B cell (primary cell): ENCODE measurements at places on chromosomes 1 and 21. TPM values are rescaled to one million over a fixed set of nuclear protein-coding genes. Genes with fewer than 3 reads are reported as not detected.
A peak's percentile ranks its signal among the peaks of the same experiment; 100 is the strongest.

SLAMF9 gene
- total RNA-seq: not detected in 2 replicates

- no peak for DNase-seq
Measured at GRCh38 chr1:107659961-107660360, 305.0 kb downstream of the VAV3 start.

GRCh38 chr1:160740133-160740688 lies 1.2 kb downstream of the SLAMF7 start:
- no peak for DNase-seq

JUN gene
- total RNA-seq: 94.4 and 95.3 TPM in 2 replicates

DNA sequence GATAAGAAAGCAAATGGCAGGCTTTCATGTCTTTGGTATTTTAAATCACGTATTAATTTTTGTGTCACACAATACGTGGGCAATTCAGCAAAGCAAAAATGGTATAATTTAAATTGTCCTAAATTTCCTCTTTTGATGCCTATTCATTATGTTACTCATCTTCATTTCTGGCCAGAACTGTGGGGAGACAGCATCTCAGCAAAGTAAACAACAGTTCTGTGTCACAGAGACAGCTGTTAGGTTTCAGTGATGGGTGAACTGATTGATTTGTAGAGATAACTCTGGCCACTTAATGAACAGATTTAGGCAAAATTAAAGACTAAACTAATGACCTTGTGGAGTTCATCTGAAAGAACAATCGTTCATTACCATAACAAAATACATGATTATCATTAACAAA lies 49.2 kb downstream of the FH start:
- no peak for DNase-seq

CFHR5 gene
- not detected in 2 replicates for total RNA-seq

GRCh38 chr1:235648954-235649367 lies 623 bp downstream of the GNG4 start:
- DNase-seq: peak; percentile 63

DNA sequence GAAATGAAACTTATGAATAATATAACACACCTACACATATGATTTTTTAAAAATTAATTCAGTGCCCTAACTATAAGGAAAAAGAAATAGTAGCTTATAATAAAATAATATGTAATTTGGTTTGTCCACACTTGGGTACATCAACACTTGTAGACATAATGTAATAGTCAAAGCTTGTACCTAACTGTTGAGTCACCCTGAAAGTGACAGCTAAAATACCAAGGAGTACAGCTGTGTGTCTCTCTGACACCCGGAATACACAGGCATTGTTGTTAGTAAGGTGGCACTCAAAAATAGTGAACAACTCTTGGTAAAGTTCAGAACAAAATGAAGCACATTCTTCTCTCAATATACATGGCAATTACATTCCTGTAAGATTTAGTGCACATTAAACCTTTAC lies 243.4 kb downstream of the TRABD2B start:
- DNase-seq: no peak

PHACTR4 gene
- total RNA-seq: 41.6 and 42.7 TPM in 2 replicates

- DNase-seq: no peak
Measured at GRCh38 chr1:13943055-13943454, 243.1 kb downstream of the PRDM2 start.

GRCh38 chr1:232873412-232873811 lies 68.2 kb downstream of the MAP10 start:
- DNase-seq: no peak

DNA sequence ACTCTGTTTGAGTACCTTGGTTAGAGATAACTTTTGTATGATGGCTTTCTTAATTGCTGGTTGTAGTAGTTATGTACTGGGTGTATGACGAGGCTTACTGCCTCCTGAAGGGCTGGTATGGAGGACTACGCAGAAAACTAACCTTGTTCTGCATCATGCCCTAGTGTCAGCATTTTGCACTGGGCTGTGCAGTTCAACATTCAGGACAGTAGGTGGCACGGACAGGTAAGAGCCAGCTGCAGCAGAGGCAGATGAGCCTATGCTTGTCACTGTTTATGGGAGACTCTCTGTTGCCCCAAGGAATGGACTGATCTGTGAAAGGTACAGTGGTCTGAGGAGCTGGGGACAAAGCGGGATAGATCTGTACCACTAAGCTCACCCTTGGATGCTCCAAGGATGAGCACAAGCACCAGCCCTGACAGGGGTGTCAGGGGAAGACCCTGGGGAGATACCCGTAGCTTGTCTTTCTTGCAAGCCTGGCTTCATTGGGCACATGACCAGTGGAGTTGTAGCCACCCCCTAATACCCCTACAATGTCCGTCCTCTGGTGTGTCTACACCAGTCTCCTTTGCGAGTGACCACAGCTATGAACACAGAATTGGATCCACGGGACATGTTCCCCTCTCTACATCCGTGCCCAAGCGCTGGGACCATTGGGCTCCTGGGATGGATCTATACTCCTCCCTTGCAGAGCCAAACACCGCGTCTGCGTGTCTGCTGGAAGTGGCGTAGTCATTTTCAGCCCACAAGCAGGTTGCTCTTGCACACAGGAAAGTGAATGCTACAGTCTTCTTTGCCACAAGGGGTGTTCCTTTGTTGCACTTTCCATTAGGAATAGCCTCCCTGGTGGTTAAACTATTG lies 51.1 kb upstream of the CFHR3 start:
- DNase-seq: no peak

- DNase-seq: no peak
Measured at GRCh38 chr1:208241512-208241911, 2.7 kb downstream of the PLXNA2 start.

DNA sequence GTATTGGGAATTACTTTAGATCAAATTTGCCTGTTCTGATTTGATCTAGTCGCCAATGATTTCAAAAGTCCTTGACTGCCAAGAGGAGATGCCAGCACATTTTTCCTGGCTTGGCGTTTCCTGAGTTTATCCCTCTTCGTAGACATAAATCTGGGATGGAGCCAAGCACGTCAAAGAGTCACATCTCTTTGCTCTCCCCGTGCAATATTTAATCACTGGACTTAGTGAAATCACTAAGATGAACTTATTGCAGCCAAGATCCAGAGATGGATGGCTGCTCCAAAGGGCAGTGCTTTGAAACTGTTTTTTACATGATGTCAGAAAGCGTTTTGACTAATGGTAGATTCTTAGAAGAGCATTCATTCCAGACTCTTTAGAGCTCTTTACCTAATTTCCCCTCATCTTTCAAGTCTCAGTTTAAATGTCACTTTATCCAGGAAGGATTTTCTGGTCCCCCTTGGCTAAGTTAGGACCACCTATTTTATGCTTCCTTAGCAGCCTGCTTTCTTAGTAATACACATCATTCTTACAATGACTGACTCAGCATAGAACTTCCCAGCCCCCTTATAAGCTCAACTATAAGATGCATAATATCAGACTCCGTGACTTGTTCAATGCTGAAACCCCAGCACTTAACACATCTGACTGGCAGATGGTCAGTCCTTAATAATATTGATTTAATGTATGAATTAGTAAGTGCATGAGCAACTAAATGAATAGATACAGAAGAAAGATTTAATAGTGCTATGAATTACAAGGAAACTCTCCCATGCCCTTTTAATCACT lies 94.4 kb upstream of the GREM2 start:
- DNase-seq: no peak

GRCh38 chr1:75707191-75707590 lies 17.3 kb upstream of the ACADM start:
- DNase-seq: no peak

DNA sequence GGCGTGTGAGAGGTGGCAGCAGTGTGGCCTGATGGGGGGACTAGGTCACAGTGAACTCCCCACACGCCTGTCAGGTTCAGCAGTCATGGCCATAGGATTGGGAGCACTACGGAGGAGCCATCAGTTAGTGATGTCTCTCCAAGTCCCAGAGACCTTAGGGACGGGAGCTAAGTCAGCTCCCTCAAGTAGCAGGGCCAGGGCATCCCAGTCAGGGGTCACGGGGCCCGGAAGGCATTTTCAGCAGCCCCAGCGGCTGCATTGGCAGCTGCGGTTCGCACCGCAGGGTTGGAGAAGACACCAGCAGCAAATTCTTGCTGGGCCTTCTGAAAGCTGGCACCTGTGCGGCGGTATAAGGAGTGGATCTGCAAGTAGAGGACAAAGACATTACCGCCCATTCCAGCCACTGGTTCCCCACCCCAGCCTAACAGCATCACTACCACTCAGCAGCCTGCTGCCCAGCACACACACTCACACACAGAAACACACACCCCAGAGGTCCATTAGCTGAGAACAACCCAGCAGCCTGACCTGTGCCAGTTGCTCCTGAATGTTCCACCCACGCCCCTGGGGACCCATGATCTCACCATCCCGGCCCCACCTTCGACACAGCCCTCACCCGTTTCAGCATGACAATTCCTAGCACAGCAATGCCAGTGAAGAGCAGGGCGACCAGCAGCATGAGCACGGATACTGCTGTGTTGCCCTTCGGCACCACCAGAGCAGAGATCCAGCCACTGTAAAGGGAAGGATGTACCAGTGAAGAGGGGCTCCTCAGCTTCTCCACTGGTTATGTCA lies 972 bp upstream of the ENTREP3 start:
- no peak for DNase-seq
